ENCODE measurements at places on chromosomes 12 and 14.

DNA sequence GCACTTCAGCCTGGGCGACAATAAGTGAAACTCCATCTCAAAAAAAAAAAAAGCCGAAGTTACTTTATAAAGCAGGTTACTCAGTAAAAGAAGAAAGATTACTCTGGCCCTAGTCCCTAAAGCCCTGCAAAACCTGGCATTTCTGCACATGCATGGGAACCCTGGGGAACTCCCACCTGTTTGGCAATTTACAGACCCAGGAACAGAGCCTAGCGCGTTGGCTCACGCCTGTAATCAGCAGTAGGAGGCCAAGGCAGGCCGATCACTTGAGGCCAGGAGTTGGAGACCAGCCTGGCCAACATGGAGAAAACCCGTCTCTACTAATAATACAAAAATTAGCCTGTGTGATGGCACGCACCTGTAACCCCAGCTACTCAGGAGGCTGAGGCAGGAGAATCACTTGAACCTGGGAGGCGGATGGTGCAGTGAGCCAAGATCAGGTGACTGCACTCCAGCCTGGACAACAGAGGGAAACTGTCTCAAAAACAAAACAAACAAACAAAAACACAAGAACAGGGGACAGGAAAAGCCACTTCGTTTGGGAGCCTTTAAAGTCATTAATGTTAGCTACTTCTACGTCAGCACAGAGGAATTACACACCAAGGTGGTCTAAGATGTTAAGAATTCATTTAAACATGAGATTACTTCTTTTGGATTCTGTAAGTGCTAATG is 34.1 kb upstream of the SPTSSA start:
- no peak for DNase-seq

- no peak for DNase-seq
Observed at GRCh38 chr14:104082807-104083206, 2.7 kb upstream of the ASPG start.

GRCh38 chr12:104680070-104680469 is 223.3 kb downstream of the CHST11 start:
- DNase-seq: no peak

DNA sequence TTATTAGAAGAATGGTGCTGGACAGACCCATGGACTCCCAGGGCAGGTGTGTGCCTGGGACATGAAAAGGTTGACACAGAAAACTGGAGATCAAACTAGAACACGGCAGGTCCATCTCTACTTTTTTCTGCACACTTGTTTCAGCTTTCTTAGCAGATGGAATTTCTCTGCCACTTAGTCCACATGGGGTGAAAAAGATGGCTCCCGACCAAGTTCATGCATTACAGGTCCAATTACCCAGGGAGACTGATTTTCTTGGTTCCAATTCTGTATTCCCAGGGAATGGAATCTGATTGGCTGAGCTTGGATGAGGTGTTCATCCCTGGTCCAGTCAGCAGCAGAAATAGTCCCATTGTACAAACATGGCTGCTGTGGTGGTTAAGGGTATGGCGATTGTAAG is 238.9 kb upstream of the SRRM4 start:
- no peak for DNase-seq

DNA sequence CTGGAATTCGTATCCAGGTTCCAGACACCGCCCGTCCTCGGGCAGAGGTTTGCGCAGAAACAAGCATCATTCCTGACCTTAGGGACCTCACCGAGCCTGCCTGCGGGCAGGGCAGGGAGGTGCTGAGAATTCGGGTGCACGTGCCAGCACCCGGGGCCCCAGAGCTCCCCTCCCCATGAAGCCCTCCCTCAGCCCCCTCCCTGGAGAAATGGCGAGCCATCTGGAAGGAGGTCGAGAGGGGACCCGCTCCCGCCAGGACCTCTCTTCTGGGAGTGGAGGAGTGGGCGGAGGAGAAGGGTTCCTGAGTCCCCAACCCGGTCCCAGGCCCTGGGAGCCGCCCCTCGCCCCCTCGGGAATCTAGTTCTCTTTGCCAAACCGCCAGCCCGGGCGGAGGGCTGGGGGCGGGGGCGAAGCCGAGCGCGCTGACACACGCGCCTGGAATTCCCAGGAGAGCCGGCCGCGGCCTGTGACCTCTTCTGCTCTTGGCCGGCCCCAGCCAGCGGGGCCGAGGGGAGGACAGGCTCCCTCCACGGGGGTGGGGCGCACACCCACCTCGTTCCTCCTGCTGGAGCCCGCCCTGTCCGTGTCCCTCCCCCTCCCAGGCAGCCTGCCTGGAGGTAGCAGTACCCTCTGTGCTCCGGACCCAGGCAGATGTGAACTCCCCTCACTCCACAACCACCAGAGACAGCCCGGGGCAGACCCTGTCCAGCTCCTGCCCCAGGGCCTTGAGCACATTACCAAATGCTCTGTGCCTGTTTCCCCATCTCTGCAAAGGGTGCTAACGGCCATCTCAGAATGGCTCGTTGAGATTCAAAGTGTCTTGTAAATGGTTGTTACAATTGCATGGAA is 23.0 kb upstream of the GPR132 start:
- DNase-seq: no peak

Measured in cortex of kidney (tissue), 1 donor.